ENCODE measurements at places on chromosomes 1 and 21.

DNA sequence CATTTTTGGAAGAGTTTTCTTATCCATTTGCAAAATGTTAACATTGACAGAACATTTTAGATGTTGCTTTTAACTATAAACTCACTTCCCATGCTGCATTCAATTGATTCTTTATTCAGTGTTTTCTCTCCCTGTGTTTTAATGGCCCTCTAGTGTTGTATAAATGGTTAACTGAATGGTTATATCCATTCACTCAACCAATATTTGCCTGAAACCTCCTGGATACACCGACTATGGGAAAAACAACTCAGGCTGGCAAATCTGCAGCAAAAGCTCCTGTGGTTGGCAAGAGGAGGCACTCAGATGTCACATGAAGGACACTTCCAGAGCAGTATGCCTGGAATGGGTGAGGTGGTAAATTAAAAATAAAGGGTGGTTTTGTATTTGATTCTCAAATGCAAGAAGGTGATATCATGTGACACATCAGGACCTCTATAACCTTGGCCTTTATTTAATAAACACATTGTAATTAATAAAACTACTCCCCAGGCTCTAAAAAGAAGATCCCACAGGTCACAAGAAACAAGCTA lies 107.6 kb downstream of the BCAR3 start:
- no peak for DNase-seq

GRCh38 chr1:10710489-10710888 lies 86.0 kb downstream of the CASZ1 start:
- DNase-seq: no peak

DNA sequence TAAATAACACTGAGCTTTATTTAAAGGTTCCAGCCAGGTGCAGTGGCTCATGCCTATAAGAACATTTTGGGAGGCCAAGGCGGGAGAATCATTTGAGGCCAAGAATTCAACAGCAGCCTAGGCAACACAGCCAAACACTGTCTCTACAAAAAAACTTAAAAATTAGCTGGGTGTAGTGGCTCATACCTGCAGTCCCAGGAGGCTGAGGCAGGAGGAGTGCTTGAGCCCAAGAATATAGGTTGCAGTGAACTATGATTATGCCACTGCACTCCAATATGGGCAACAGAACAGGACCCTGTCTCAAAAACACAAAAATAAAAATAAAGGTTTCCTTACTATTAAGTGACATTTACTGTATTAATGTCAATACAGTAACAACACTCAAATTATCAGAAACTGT lies 2.1 kb downstream of the TAF12 start:
- DNase-seq: peak; percentile 16

DNA sequence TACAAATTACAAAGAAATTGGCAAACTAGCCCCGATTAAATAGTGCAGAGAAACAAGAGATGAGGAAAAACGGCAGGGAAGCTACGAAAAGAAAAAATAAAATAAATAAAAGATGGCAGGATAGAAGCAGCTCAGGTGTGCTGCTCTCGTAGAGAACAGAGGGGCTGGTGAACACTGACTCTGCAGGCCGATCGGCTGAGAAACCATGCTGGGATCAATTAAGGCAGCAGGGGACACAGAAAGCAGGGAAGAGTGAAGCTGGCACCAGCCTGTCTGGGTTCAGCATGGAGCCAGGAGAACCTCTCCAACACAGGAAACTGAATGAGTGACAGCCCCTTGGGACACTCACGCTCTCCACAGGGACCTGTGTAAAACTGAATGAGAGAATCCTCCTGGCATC lies 39.5 kb upstream of the TMPRSS15 start:
- DNase-seq: no peak

DNA sequence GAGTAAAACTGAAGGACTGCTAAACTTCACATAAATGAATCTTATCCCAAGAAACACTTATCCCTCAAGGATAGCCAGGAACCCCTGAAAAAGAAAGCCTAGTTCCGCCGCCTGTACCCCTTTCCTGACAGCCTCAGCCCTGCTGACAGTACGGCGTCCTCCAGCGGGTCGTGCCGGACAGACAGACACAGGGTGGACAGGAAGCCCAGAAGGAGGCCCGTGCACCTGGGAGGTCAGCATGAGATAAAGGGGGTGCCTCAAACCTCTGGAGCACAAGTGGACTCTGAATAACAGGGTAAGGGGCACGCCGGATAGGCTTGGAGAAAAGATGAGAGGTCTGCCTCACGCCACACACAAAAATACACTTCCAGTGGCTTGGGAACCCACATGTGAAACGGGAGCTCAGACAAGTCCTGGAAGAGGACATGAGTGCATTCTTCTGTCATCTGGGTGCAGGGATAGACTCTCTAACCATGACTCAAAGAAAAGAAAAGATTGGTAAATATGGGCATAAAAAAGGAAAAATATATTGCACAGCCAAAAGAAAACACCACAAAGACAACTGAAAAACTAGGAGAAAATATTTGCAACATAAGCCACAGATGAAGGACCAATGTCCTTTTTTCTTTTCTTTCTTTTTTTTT lies 17.3 kb upstream of the ADARB1 start:
- no peak for DNase-seq

GRCh38 chr1:29991025-29991424 lies 732.4 kb downstream of the MATN1 start:
- no peak for DNase-seq

GRCh38 chr1:150808846-150809245 lies 786 bp upstream of the CTSK start:
- DNase-seq: no peak

- no peak for DNase-seq
Observed at GRCh38 chr1:210482945-210483617, 154.4 kb downstream of the HHAT start.

DNA sequence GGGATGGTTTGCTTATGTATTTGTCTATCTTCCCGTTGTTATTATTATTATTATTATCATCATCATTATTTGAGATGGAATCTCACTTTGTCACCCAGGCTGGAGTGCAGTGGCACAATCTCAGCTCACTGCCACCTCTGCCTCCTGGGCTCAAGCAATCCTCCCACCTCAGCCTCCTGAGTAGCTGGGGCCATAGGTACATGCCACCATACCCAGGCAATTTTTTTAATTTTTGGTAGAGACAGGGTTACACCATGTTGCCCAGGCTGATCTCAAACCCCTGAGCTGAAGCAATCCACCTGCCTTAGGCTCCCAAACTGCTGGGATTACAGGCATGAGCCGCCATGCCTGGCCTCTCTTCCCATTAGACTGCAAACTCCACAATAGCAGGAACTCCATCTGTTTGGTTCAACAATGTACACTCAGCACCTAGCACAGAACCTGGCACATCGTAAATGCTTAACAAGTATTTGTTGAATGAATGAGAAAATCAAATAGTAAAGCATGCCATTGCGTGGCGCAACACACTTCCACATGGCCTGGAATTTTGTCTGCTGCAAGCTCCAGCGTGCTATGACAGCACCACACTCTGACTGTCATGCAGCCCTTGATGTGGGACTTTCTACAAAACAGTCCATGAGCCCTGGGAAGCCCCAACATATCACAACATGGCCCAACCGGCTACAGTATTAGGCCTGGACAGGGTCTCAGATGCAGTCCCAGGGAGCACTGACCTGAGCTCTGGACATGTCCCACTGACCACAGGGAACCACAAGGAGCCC lies 3.8 kb upstream of the TINAGL1 start:
- no peak for DNase-seq

DNA sequence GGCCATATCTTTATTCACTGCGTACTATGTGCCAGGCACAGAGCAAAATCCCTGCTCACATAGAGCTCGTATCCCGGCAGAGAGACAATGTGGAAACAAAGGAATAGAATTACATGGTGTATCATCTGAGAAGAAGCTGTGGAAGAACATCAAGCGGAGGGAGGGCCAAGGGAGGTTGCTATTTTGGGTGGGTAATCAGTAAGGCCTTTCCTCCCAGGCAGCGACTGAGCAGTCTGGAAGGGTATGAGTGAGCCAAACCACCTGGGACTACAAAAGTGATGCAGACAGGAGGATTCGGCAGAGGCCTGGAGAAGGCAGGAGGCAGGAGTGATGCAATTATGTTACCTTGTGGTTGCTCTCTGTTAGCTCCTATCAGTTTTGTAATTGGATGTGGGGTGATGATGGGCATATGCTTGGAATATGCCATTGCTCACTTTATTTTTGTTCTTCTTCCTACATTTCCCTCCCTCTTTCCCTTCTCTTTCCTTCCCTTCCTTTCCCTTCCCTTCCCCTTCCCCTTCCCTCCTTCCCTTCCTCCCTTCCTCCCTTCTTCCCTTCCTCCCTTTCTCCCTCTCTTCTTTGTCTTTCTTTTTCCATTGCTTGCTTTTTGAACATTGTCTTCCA lies 172.9 kb downstream of the DISC1 start:
- DNase-seq: no peak

DNA sequence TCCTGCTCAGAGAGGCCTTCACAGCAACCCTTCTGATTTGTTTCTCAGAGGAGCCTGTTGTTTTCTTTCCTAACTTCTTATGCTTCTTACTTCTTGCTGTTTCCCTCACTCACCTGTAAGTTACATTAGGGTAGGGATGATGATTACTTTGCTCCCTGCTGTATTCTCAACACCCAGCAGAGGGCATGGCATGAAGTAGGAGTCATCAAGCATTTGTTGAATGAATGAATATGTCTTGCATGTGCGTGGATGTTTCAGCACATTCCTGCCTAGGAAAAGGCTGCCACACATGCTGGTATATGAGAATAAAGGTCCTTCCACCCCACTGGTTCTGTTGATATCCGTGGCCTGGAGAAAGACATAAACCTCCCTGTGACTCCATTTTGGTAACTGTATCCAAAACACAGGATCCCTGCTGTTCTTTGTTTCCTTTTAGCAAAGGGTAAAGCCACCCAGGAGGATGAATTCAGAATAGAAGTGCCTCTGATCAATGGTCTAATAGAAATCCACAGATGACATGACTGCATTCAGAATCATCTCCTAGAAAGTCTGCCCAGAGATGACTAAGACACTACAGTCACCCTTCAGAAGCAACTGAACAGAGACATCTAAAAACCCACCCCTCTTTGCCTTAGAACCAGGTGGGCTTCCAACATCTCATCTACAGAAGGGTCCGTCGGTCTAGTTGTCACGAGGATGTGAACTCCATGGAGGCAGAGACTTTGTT lies 168.8 kb downstream of the ZSCAN20 start:
- DNase-seq: no peak

GRCh38 chr1:4626560-4627319 lies 27.7 kb upstream of the AJAP1 start:
- DNase-seq: no peak

GRCh38 chr21:40723966-40724365 lies 123.0 kb downstream of the DSCAM start:
- DNase-seq: no peak

DNA sequence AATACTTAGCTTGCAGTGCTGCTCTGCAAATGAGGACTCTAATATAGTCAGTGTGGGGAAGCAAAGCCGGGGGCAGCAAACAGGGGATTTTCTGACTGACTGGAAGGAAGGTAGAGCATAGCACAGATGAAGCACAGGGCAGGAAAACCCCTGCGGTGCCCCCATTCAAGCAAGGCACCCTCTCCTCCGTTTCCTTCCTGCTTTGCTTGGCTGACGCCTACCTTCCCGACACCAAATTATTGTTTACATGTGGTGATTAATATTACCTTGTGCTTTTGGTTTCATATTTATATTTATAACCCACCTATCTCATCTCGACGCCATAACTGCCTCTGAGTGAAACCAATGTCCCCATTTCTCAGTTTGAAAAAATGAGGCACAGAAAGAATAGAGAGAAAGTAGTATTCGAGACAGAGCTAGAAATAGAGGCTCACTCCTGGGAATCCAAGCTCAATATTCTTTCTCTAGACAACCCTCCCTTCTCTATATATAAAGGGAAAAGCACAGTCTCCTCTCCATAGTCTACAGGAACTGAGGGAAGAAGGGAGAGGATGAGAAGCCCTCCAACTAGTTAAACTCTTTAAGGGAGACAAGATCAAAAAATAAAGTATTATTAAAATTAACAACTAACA lies 41.3 kb downstream of the PIK3C2B start:
- DNase-seq: peak; percentile 60

- DNase-seq: no peak
Observed at GRCh38 chr1:44624268-44624901, 49.9 kb downstream of the TMEM53 start.

DNA sequence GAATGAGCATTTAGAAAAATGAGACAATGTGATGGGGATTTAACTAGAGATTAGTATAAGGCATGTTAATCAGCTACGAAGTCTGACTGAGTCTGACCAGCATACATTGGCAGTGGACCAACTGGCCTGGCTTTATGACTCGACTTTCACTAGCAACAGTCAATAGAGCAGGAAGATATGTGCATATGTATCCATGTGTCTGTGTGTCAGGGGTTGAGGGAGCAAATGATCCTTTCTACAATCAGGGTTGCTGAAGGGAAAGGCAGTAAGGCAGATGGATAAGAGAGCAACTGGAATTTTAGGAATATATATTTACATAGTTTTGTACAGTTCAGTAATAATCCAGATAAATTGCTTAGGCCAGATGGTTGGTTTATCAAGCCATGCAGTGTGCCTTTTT lies 645.6 kb downstream of the PLA2G4A start:
- DNase-seq: no peak

GRCh38 chr1:53315046-53315445 lies 12.8 kb downstream of the LRP8 start:
- DNase-seq: no peak

DNA sequence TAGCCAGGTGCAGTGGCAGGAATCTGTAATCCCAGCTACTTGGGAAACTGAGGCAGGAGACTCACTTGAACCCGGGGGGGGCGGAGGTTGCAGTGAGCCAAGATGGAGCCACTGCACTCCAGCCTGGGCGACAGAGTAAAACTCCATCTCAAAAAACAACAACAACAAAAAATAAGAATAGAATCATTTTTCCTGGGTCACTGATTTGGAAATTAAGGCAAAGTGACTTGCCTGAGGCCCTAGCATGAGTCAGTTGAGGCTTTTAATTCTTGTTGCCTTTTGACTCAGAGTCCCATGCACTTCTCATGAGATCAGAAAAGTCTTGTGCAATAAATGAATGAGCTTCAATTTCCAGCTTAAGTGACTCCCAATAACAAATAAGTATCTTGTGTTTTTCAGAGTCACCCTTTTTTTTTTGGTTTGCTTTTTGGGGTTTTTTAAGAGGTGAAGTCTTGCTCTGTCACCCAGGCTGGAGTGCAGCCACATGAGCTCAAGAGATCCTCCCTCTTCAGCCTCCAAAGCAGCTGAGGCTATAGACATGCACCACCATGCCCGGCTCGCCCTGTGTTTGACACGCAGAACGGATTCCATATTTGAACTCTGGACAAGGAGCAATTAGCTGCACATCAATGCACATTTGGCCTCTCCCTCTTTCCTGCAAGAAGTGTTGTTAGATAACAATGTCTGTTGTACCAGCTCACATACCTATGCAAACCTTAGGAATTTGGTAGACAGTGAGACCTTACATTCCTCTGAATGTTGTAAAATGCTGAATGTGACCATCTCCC lies 3.4 kb upstream of the PLEKHM2 start:
- DNase-seq: no peak

GRCh38 chr1:64980745-64981600 lies 14.6 kb upstream of the JAK1 start:
- DNase-seq: no peak

- no peak for DNase-seq
Observed at GRCh38 chr1:81797701-81798100, 3.0 kb upstream of the ADGRL2 start.
